NCI-H2029 treated with DMSO at 0.1 percent for 48 hours (cell line): ENCODE measurements at places on chromosomes 16 and 17.

DNA sequence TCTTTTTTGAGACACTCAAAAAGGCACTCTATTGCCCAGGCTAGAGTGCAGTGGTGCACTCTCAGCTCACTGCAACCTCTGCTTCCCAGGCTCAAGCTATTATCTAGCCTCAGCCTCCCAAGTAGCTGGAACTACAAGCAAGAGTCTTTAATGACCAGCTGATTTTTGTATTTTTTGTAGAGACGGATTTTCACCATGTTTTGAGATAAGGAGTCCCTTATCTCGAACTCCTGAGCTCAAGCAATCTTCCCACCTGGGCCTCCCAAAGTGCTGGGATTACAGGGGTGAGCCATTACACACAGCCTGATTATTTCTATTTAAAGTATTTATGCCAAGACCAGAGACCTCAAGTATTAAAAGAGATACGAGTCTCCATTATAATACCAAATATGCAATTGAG, 566.1 kb upstream of the CA10 start:
- no peak for DNase-seq

- no peak for DNase-seq
These were observed 26.0 kb downstream of the CD300LF start for GRCh38 chr17:74686761-74687160.

DNA sequence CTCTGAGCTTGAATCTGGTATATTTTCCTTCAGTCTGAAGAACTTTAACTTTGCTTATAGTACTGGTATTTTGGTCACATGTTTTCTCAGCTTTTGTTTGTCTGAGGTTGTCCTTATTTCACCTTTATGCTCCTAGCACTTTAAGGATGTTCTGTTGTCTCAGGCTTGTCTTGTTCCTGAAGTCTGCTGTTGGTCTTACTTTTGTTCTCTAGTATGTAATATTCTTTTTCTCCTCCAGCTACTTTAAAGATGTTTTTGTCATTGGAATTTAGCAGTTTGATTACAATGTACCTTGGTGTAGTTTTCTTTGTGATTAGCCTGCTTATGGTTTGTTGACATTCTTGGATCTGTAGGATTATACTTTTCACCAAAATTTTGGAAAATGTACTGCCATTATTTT, 23.6 kb downstream of the RPTOR start:
- no peak for DNase-seq

DNA sequence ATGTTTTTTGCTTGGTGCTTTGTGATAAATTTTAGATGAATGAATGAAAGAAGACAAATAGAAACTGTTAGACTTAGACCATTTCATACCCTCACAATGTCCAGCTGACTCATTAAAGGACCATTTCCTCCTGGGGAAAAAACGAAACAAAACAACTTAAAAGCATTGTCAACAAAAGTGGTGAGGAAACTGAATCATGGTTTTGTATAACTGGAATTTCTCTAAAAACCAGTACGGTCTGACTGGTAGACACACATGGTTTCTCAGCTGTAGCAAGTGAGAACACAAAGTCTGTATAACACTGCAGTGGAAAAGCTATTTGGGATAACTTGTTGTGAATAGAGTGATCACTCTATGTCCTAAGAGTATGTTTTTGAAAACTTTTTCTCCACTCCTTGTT, 5.3 kb upstream of the DDX52 start:
- DNase-seq = no peak

- DNase-seq = no peak
These were observed 1.0 kb upstream of the FLOT2 start for GRCh38 chr17:28898527-28898955.

DNA sequence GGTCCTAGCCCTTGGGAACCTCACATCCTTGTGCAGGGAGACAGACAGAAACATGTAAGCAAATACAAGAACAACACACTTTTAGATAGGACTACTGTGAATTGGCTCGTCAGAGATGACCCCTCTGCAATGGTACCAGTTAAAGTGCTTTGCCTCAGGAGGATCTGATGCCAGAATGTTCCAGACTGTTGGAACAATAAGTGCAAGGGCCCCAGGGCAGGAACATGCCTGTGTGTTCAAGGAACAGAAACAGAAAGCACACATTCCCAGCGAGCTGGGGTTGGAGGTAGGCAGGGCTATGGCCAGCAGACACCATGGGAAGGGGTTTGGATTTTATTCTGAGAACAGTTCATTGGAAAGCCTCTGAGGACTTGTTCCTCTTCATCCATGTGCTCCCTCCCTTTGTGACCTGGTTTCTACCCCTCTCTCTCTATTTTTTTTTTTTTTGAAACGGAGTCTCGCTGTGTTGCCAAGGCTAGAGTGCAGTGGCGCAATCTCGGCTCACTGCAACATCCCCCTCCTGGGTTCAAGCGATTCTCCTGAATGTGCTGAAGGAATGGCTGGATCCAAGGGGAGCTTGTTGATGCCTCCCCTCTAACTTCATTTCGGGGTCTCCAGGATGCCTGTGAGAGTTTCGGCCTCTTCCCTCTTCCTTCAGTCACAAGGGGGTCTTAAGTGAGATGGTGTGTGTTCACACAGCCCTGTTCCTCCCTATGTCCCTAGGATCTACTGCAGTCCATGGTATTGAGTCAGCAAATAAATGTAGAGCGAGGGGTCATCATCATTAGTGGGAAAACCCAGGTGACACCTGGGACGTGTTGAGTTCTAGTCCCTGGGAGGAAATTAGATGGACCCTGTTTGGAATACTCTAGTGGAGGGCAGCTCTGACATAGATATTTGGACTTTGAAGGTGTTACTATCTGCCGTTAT, 6.4 kb downstream of the STAT5A start:
- no peak for DNase-seq

DNA sequence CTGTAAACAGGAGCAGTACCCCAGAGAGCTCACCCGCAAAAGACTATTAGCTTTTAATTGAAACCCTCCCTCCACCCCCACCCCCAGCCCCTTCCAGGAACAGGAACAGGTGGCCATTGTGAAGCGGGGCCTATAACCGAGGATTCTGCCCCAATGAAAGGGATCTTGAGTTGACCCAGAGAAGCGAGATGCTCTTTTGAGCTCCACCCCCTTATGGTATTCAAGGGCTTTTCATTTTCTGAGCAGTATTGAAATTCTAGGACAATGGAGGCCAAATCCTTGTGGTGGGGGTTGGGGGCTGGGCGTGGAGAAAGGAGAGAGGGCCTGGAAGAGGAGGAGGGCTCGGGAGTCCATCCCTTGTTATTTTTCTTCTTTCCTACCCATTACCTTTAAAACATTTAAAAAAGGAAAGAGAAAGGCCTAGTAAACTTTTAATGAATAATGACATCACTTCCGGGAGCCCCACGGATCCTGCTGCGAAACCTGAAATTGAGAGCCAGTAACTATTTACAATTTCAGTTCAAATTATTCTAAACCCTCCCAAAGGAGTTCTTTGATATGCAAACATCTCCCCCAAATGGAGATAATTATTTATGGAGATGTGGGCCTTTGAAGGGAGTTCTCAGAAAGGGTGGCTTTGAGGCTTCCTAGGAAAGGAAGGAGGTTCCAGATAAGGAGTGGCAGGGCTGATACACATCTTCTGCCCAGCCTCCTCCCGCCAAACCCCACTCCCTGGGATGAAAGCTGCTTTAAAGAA, 30.5 kb downstream of the HS3ST3B1 start:
- no peak for DNase-seq

GRCh38 chr17:74678541-74678940, 34.2 kb downstream of the CD300LF start:
- no peak for DNase-seq

DNA sequence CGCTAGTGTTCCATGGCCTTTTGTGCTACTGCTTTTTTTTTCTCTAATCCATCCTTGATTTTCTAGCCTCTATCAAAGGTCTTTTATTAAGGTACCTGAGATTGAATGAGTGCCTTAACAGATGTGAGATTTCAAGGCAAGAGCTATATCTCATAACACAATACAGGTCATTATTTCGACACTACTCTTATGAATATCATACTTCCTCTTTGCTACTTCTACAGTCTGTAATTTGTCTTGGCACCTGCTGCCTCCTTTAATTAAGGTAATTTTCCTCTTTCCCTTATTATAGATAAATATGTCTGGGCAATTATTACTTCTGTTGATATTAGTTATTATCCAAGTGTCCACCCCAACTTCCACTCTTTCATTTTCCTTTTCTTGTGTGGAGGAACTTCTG, 5.3 kb downstream of the KRT28 start:
- DNase-seq = no peak

GRCh38 chr17:40315206-40315605, 6.2 kb downstream of the RARA start:
- no peak for DNase-seq

GRCh38 chr17:2749058-2749783, at the start of gene CCDC92B:
TSS of gene CCDC92B (minus strand) at chr17:2749652. CDS start at chr17:2735145, 14,507 bp downstream.
- DNase-seq = no peak

DNA sequence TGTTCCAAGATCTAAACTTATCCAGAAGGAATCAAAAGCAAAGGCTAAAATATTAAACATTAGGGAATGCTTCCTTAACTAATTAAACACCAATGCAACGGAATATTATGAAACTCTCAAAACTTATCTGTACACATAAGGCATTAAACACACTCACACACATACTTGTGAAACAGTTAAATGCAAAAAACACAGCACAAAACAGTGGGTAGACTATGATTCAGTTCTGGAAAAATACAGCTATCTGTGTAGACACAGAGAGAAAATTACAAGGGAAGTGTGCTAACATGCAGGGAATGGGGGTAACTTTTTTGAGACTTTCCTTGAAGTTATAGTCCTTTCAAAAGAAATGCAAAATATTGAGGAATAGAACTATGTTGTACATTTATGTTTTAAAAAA, 36.7 kb upstream of the CCL1 start:
- DNase-seq = no peak

- DNase-seq = no peak
These were observed 24.7 kb upstream of the TOB1 start for GRCh38 chr17:50890675-50891516.

DNA sequence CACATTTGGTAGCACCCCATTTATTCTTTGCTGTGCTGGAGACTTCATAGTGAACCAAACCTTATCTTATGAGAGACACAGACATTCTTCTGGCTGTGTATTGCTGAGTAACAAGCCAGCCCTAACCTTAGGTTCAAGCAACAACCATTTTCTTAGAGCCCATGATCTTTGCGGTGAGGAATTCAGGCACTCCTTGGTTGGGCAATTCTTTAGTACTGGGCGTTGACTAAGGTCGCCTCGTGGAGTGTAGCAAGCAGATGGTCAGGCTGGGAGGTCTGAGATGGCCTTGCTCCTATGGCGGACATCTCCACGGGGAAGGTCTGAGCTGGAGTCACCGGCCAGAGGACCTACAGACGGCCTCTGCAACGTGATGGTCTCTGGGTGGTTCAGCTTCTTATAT, 43.1 kb downstream of the ARSG start:
- DNase-seq = no peak

DNA sequence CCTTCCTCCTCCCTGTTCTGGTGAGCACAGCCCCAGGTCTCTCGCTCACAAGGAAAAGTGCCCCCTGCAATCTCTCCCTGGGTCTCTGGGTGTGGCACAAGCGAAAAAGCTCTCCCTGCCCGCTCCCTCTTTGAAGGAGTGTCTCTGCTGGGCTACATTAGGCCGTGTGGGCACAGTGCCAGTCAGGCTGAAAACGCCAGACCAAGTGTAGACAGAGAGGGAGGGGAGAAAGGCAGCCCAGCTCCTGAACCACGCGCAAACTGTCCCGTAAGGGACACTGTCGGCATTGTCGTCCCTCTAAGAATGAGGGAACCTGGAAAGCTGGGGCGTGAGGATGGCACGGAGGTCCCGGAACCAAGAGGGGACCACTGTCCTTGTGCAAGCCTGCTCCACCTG, 3.9 kb downstream of the SMIM5 start:
- no peak for DNase-seq

DNA sequence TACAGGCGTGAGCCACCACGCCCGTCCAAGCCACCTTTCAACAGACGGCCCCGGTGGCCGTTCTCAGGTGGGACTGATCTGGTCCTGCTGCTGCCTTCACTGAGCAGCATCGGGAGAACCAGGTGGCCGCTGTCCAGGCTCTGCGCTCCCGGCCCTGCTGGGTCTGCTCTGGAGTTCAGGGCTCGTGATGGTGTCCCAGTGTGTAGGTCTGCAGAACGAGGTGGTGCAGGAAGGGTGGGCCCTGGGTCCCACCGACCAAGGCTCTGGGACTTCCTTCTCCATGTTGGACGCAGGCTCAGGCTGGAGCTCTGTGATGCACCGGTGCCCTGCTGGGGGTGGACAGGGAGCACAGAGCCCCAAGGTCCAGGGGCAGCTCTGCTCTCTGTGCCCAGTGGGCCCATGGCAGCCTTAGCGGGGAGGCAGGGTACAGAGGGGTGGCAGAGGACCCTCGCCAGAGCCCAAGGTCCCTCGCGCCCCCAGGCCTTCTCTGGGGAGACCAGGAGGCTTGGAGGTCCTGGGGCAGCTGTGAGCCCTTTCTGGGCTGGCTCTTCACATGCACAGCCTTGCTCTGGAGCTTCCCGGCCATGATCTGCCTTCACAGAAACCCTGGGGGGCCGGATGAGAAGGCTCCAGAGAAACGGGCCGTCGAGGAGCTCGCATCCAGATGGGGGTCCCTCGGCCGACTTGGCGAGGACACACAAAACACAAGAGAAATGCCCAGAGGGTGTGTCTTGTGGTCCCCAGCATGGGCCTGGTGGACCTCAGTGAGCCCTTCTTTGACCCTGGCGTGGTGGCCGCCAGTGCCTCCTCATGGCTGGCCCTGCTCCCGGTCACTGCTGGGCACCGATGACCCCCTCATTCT, 26.9 kb upstream of the BAHCC1 start:
- no peak for DNase-seq

GRCh38 chr17:28261219-28261618, 57.8 kb upstream of the TMEM97 start:
- no peak for DNase-seq

GRCh38 chr17:63925615-63926014, 6.5 kb downstream of the CD79B start:
- DNase-seq = no peak

GRCh38 chr16:67530013-67530939, 1.6 kb downstream of the RIPOR1 start:
- DNase-seq = no peak

DNA sequence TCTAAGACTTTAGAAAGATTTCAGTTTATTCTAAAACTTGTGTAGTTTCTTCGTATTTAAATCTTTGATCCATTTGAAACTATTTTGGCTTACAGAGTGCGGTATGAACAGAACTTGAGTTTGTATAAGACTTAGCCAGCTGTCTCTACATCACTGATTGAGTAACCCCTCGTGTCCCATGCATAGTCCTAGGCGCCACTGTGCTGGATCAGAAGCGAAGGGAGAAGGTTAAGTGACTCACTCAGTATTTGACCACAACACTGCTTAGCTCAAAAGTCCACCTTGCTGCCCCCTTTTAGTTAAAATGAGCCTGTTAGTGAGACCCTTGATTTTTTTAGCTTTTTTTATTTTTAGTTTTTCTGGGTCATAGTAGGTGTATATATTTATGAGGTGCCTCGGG, 28.4 kb downstream of the CD300LB start:
- no peak for DNase-seq

- DNase-seq = no peak
These were observed 22.4 kb downstream of the STX8 start for GRCh38 chr17:9553181-9553580.

- DNase-seq = no peak
These were observed 81.0 kb downstream of the VPS53 start for GRCh38 chr17:633641-634101.
